Smooth muscle cell of bladder (primary cell): ENCODE measurements at places on chromosomes 1 and 21. TPM values are rescaled to one million over a fixed set of nuclear protein-coding genes. Genes with fewer than 3 reads are reported as not detected.

Gene RNPEP
- 57.5 and 63.7 TPM in 2 replicates for total RNA-seq

Gene LYPD8
- total RNA-seq = 0.14 TPM in 1 of 2 replicates, not detected in the other

Gene CYP4B1
- not detected in 2 replicates for total RNA-seq

Gene UTP25
- 3.6 and 5.9 TPM in 2 replicates for total RNA-seq

Gene CAPZA1
- 204 and 214 TPM in 2 replicates for total RNA-seq

Gene HTR6
- total RNA-seq = not detected in 2 replicates

Gene BSND
- not detected in 2 replicates for total RNA-seq

Gene PADI3
- total RNA-seq = not detected in 2 replicates

Gene MAP10
- 1.3 and 1.5 TPM in 2 replicates for total RNA-seq

Gene CYP4A11
- total RNA-seq = not detected in 2 replicates

Gene OR6N1
- not detected in 2 replicates for total RNA-seq

Gene ETV3L
- not detected in 2 replicates for total RNA-seq

Gene NUDT4B
- 13.7 and 17.1 TPM in 2 replicates for total RNA-seq
